ENCODE measurements at places on chromosomes 1 and 21. TPM values are rescaled to one million over a fixed set of nuclear protein-coding genes. Genes with fewer than 3 reads are reported as not detected.

Gene BTBD8
- 3.0 TPM for total RNA-seq

Gene VAMP3
- total RNA-seq = 86.4 TPM

Gene PLXNA2
- total RNA-seq = 2.8 TPM

Gene GPR37L1
- total RNA-seq = not detected

Gene PGLYRP4
- total RNA-seq = not detected
